H1 (cell line): ENCODE measurements at places on chromosomes 1 and 21. TPM values are rescaled to one million over a fixed set of nuclear protein-coding genes. Genes with fewer than 3 reads are reported as not detected.

The WNT2B gene
- total RNA-seq = 0.90 and 2.0 TPM in 2 replicates

DNA sequence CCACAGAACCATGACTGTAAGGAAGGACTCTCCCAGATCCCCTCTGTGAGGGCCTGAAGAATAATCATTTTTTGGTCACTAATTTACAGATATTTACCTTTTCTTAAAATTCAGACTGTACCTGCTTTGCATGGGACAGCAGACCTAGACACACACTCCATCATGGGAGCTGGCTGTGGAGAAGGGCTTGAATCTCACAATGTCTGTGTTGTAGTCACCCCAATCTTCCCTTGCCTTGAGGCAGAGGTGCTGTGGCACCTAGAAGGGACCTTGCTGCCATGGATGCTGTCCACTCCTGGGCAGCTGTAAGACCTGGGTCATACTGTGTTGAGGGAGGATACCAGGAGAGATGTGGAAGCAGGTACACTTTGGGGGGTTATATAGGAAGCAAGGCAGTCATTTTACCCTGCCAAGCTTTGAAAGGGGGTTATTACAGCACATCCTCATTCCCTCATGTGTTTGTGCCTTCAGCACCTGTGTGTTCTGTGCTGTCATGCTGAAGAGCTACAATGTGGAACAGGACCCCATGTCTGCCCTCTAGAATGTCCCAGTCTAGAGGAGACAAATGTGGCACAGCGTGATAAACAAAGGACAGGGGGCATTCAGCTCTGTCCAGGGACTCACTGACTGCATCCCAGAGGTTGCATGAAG, 27.1 kb downstream of the TRAF5 start:
- H3K36me3 ChIP-seq = peaks cover 8% of the 10 kb centered on the region
- H3K27me3 ChIP-seq = no peaks in the 10 kb centered on the region
- DNase-seq = no peak
- H3K4me1 ChIP-seq = no peaks in the 10 kb centered on the region
- H3K27ac ChIP-seq = no peak overlapping the region

DNA sequence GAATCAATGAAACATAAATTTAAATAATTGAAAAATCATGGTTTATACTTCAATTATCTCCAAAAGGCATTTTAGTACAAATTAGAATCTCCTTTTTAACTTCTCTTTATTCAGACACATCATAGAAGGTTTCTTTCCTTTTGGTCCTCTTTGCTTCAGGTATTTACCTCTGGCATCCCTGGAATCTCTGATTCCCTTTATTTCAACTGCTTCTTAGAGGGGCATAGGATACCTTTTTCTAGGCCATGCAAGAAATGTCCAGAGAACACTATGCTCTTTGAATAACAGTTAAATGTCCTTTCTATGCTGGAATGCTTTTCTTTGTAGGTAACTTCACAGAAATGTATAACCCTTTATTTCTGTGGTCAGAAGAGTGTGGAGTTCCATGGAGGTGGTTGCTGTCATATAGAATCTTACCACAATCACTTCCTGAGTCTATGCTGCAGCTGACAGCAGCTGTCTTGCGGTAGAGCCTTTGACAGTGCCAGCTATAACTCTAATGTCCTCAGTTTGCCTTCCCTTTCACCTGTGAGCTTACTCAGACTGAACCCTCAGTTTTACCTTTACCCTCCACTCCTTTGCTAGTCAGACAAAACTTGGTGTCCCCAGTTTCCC, 8.6 kb downstream of the LAMC2 start:
- H3K27ac ChIP-seq = peak overlapping the region; percentile 9; the same call in 1 of the 2 replicates
- H3K4me1 ChIP-seq = peaks cover 6% of the 10 kb centered on the region
- H3K27me3 ChIP-seq = no peaks in the 10 kb centered on the region
- no peak for DNase-seq
- no peaks in the 10 kb centered on the region for H3K36me3 ChIP-seq
- no peak overlapping the region for H3K4me3 ChIP-seq

The S100B gene
- 0.38 and 0.69 TPM in 2 replicates for total RNA-seq

The CD1C gene
- total RNA-seq = 0.27 and 0.35 TPM in 2 replicates

The HSD3B2 gene
- not detected in 2 replicates for total RNA-seq

GRCh38 chr1:17452686-17453085, 13.2 kb upstream of the RCC2 start:
- no peaks in the 10 kb centered on the region for H3K27me3 ChIP-seq
- no peak for DNase-seq
- H3K27ac ChIP-seq = no peak overlapping the region
- no peaks in the 10 kb centered on the region for H3K36me3 ChIP-seq
- no peaks in the 10 kb centered on the region for H3K4me1 ChIP-seq
